ENCODE measurements at places on chromosomes 3 and 15. TPM values are rescaled to one million over a fixed set of nuclear protein-coding genes. Genes with fewer than 3 reads are reported as not detected.

- no peak overlapping the region for H3K27ac ChIP-seq
- H3K36me3 ChIP-seq = no peaks in the 10 kb centered on the region
- H3K27me3 ChIP-seq = no peaks in the 10 kb centered on the region
- no peak for DNase-seq
These were observed 101.1 kb downstream of the GREM1 start for GRCh38 chr15:32818758-32819447.

The TGM4 gene
- total RNA-seq = not detected

The DNAJA4 gene
- 20.2 TPM for total RNA-seq

DNA sequence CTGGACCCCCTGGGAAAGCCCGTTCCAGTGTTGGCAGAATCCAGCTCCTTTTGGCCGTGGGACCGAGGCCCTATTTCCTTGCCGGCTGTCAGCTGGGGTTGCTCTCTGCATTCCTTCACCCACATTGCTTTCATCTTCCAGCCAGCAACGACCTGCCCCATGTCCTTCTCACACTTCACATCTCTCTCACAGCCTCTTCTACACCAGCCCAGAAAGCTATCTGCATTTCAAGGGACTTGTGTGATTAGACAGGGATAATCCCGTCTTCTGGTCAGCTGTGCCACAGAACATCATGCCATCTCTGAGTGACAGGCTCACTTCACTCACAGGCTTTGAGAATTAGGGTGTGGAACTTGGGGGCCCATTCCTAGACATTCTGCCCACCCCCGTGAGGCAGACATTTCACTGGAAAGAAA is 16.4 kb downstream of the EFCC1 start:
- H3K4me1 ChIP-seq = no peaks in the 10 kb centered on the region
- H3K36me3 ChIP-seq = no peaks in the 10 kb centered on the region
- no peaks in the 10 kb centered on the region for H3K27me3 ChIP-seq
- DNase-seq = no peak

- no peaks in the 10 kb centered on the region for H3K36me3 ChIP-seq
- no peak for DNase-seq
These were observed 255.6 kb upstream of the LMCD1 start for GRCh38 chr3:8246070-8246469.
